Kidney capillary endothelial cell (primary cell): ENCODE measurements at places on chromosomes 4 and X.

GRCh38 chr4:175833574-175834311 lies 21.7 kb upstream of the GPM6A start:
- DNase-seq = no peak

- no peak for DNase-seq
These were observed 98.1 kb upstream of the TEX13D start for GRCh38 chrX:124234348-124234747.

GRCh38 chr4:74479009-74479408 lies 34.1 kb downstream of the AREG start:
- DNase-seq = no peak

DNA sequence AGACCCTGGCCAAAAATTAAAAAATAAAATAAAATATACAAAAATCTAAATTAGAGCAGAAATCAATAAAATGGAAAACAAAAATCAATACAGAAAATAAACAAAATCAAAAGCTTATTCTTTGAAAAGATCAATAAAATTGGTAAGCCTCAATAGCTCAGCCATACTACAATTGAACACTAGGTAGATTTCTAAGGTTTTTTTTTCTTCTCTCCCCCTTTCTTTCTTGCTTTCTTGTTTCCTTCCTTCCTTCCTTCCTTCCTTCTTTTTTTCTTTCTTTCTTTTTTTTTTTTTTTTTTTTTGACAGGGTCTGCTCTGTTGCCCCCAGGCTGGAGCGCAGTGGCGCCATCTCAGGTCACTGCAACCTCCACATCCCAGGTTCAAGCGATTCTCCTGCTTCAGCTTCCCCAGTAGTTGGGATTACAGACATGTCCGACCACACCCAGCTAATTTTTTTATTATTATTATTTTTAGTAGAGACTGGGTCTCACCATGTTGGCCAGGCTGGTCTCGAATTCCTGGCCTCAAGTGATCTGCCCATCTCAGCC lies 23.4 kb upstream of the PPP3CA start:
- DNase-seq = no peak

- no peak for DNase-seq
These were observed 170.6 kb downstream of the MSN start for GRCh38 chrX:65837875-65838549.

DNA sequence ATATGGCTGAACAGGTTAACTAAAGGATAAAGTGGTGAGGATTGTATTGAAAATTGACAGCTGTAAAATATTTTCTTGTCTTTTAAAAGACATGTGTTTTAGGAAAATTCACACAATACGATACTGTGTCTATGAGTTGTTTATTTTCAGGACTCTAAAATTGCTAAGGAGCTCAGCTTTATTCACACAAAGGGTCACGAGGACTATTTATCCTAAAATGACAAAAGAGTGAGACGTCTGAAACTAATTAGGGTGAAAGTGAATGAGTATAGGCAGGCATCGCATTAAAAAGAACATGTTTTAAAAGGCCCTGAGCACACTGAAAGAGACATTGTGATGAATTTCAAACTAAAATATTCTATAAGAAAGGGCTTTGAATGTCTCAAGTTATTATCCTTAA lies 304.7 kb downstream of the SH2D1A start:
- DNase-seq = no peak

GRCh38 chr4:138659812-138660316 lies 355.7 kb upstream of the NOCT start:
- DNase-seq = no peak

DNA sequence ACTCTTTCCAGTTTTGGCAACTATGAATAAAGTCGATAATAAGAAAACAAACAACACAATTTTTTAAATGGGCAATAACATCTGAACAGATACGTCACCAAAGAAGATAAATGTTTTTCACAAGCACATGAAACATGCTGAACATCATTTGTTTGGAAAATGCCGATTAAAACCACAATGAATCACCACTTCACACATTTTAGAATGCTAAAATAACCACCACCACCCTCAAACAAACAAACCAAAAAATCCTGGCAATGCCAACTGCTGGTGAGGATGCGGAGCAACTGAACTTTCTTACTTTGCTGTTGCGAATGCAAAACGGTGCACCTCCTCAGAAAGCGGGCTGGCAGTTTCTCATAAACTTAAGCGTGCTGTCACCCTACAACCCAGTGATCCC lies 115.9 kb downstream of the NSUN7 start:
- DNase-seq = no peak

DNA sequence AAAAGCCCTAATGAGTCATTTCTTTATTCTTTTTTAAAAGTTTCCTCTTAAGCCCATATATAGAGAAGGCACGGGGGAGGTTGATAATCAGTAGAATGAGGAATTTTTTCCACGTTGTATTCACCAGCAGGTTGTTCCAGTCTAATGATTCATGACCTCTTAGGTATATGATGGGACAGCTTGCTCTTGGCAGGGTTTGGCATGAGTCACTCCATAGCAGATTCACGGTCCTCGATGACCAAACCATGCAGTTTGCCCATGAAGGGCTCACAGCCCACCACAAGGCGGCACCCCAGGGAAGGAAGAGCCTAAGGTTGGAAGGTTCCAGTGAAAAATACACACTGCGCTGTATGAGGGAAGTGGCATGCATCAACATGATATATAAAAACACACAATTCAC lies 623.8 kb upstream of the DIPK2B start:
- DNase-seq = peak; percentile 68

DNA sequence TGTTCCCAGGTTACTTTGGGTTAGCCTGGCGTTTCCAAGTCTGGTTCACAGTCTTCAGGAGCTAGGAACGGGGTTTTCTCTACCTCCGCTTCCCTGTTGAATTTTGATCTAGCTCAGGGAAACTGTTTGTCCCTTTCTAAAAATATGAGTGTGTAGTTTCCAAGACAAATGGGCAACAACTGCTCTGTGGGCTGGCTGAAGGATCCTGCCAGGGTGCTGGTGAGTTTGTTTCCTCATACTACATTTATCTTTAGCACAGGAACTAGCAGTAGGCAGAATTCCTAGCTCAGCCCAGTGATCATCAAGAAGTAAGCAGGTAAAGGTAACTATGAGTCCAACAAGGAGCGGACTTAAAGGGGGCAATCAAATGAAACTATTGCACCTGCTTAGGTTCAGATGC lies 13.3 kb upstream of the FAM47E start:
- no peak for DNase-seq

GRCh38 chrX:13271511-13271910 lies 48.3 kb downstream of the ATXN3L start:
- no peak for DNase-seq

- DNase-seq = no peak
These were observed 12.1 kb upstream of the ARSF start for GRCh38 chrX:3029129-3029528.

GRCh38 chr4:150252306-150252705 lies 174.1 kb downstream of the DCLK2 start:
- DNase-seq = no peak

- DNase-seq = no peak
These were observed 2.8 kb downstream of the GPR101 start for GRCh38 chrX:137031039-137031438.

GRCh38 chrX:106734827-106735226 lies 8.3 kb downstream of the RNF128 start:
- DNase-seq = no peak

- peak; percentile 70 for DNase-seq
These were observed 390.7 kb downstream of the MAPK10 start for GRCh38 chr4:85968945-85969819.

GRCh38 chr4:31089815-31090214 lies 369.6 kb downstream of the PCDH7 start:
- DNase-seq = no peak

- DNase-seq = peak; percentile 48
These were observed 956 bp downstream of the TAPT1 start for GRCh38 chr4:16225167-16225862.

DNA sequence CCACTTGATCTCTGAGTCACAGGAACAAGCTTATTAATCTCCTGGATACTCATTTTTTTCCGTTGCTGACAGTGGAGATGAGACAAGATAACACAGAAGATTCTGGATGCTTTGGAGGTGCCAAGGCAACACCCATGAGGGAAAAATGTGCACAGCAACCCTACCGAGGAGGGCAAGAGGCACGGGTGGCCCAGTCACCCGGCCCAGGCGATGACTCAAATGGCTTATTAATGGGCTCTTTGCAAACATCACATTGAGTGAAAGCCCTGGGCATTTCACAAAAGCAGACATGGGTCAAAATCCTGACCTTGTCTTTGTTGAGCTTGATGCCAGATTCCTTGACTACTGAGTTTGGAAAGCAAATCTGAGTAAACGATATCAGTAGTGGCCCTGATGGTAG lies 315.1 kb downstream of the STK32B start:
- DNase-seq = peak; percentile 13

- no peak for DNase-seq
These were observed 111.5 kb downstream of the TAB3 start for GRCh38 chrX:30777575-30777974.

DNA sequence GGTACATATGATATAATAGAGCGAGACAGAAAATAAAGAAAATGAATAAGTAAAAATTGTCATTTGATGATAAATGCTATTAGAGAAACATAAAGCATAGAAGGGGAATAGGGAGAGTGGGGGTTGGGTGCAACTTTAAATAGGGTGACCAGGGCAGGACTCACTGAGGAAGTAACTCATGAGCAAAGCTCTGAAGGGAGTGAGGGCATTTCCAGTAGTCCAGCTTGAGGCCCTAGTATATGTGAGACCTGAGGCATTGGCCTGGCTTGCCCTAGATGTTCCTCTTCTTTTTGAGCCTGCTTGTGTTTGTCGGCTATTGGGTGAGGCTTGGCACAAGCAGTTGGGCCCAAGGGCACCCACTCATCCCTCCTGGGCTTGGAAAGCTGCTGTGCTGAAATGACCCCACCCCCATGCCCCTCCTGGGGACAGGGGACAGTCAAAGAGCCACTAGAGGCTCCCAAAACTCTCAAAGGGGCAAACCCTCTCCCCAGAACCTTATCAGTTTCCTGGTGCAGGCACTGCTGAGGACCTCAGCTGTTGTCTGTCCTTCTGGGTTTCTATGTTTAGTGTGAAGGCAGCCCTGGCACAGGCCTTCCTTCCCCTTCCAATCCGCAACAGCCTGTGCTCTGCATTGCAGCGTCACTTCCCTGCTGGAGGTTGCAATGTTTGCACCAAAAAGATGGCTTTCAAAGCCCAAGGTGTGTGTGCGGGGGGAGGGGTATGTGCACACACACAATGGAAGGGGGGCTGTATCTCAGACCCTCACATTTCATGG lies 40.1 kb downstream of the APLN start:
- DNase-seq = no peak

DNA sequence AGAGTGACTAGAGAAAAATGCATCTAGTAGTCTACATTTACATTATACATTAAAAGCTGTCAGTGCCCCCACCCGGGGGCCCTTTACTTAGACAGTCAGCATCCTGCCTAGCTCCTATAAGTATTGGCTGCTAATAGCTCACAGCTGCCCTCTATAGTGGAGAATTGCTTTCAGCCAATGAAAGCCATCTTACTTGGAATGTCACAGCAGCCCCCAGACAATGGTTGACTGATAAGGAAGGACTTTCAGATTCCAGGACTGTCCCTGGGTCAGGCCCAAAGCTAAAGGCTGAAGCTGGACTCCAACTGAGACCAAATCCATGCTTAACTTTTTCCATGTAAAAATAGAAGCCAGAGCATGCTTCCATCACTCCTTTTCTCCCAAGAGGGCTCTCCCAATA lies 196.9 kb downstream of the ANKRD50 start:
- no peak for DNase-seq

- no peak for DNase-seq
These were observed 287.7 kb downstream of the CPXCR1 start for GRCh38 chrX:89034679-89035078.

- no peak for DNase-seq
These were observed 69.6 kb downstream of the EPHA5 start for GRCh38 chr4:65600656-65601055.

- peak; percentile 32 for DNase-seq
These were observed at the start of gene NPFFR2 for GRCh38 chr4:72031868-72032608. TSS of gene NPFFR2 (plus strand) at chr4:72032000. CDS start at chr4:72128592, 96,592 bp downstream.

GRCh38 chr4:34939073-34939472 lies 1305.2 kb downstream of the ARAP2 start:
- no peak for DNase-seq

GRCh38 chr4:2923141-2923551 lies 40.1 kb downstream of the NOP14 start:
- no peak for DNase-seq

GRCh38 chr4:124053872-124054538 lies 657.4 kb downstream of the SPRY1 start:
- DNase-seq = no peak

- DNase-seq = no peak
These were observed 48.8 kb upstream of the ADAD1 start for GRCh38 chr4:122329876-122330565.

DNA sequence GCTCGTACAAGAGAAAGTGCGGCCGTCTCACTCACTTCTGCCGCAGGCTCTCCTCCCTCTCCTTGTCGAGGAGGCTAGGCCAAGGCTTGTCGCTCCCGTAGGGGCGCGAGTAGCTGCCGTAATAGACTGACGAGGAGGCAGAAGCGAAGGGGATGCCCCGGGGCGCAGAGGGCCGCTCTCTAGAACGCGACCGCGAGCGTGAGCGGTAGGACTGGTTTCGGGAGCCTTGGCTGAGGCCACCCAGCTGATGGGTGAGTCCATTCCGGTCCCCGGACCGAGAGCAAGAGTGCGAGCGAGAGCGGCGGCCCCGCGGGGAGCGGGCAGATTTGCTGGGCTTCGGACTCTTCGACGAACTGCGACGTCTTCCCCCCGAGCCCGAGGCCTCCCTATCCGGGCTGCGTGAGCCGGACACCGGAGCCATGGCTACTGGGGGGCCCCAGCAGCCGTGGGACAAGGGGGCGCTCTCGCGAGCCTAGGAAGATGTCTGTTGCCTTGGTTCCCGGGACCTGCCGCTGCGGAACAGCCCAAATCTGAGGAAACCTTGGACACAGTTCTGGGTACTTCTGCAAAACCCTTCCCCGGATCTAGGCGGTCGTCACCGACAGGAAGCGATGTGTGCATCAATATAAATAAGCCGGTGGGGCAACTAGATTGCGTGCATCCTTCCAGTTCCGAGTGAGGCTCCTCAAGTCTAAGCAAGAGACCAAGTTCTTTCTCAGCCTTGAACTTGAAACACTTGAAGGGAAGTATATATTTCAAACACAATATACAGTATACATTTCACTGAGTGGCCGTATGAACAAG lies at the start of gene NKAP:
Gene NKAP (minus strand): TSS at position 567 of the 804 bp plus-strand sequence. CDS start 146 bp downstream, at position 421.
- peak; percentile 58 for DNase-seq

GRCh38 chrX:103614999-103615398 lies 7.2 kb downstream of the TCEAL3 start:
- no peak for DNase-seq

DNA sequence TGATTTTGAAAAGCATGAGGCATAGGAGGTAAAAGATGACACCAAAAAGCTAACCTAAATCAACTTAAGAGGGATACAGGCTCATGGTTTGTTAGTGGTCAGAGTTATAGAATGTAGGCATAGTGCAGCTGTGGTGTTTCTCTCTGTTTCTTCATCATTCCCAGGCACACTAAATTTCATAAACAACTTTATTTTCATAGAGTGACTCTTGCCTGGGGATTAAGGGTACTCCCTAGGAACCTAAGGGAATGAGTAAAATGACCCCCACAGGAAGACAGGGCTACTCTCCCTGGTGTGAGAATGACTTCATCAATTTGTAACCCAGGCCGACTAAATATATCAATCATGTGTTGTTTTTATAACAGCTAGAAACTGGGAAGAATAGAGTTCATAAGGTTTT lies 11.1 kb downstream of the FABP2 start:
- no peak for DNase-seq
